CD4-positive, alpha-beta T cell treated with Interleukin-10 for 1 hour (primary cell): ENCODE measurements at places on chromosomes 13 and 19.

- DNase-seq = peak; percentile 21
Observed at GRCh38 chr19:17806945-17807344, 12.0 kb downstream of the B3GNT3 start.

GRCh38 chr19:30848636-30849425, 476.6 kb downstream of the ZNF536 start:
- no peak for DNase-seq

GRCh38 chr19:28519218-28519779, 693.7 kb downstream of the UQCRFS1 start:
- DNase-seq = no peak

GRCh38 chr19:33187183-33187540, 7.0 kb upstream of the LRP3 start:
- no peak for DNase-seq

- no peak for DNase-seq
Observed at GRCh38 chr19:42177686-42178019, 39.8 kb downstream of the DEDD2 start.

GRCh38 chr19:40603071-40603388, 1.9 kb downstream of the LTBP4 start:
- DNase-seq = no peak

DNA sequence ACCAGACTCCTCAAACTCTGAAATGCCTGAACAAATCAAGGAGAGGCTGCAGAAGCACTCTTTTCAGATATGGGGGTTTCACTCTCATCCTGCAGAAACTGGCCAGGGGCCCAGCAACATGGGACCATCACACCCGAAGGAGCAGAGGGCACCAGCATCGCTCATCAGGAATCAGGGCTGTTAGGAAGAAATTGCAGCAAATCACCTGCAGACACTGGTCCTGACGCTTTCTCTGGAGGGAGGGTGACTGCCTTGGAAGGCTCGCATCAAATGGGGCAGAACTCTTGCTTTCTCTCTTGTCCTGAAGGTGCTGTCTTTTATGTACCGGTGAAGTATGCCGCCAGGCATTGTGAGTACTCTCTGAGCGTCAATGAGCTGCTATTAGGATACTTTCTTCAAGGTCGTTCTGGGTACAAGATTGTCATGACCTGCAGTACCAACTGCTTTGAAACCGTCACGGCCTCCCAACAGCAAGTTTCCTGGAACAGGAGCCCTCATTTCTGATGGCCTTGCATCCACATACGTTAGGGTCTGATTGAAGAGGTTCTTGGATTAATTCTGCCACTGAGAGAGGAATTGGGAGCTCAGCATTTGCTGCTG, 155.7 kb upstream of the SOX1 start:
- no peak for DNase-seq

GRCh38 chr19:55406826-55407549, 600 bp downstream of the UBE2S start:
- DNase-seq = peak; percentile 20

DNA sequence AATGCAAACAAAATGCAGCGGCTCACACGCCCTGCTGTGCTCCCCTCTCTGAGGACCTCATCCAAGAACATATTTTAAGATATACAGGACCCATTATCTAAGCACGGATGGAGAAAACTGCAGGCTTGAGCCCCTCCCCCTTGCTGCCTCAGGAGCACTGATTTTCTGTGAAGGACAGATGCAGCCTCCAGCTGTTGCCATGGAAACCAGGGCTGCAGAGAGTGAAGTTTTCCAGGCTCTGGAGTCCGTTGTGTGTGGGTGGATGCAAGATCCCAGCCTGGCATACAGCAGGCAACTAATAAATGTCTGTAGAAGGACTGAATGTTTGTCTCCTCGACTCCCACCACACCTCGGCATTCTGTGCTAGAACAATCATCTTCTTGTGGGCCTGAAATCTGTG, 105.6 kb upstream of the PEG3 start:
- no peak for DNase-seq

- no peak for DNase-seq
Observed at GRCh38 chr13:28415994-28416421, 78.9 kb downstream of the FLT1 start.

DNA sequence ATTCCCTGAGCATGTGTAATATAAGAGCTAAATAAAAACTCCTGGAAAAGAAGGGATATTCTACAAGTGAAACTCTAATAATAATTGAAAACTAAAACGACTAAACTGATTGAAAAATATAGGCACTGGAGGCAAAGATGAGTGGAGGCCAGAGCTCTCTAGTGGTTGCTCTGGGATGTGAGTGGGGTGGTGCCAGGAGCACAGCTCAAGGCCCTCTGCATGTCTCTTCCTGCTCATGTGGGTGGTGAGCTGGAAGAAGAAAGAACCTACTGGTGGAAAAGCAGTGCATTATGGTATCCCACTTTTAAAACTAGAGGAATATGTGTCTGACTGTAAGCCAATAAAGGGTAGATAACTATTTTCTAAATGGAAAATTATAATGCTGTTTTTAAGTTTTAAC, 15.8 kb upstream of the ARHGEF7 start:
- no peak for DNase-seq

DNA sequence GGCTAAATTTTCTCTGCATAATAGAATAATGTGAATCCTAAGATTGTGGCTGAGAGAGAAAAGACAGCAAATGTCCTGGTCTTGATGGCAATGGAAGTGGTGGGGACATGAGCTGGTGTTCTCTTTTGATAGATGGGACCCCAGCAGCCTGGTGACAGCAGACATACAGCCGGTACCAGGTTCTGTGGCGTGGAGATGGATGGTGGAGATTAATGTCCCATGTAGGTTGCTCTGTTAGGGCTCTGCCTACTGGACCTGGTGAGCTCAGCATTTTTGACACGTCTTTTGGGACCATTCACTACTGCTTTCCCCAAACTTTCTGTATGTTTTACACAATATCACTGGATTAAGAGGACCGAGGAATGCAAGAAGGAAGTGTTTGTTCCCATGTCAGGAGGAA, 8.2 kb upstream of the SIGLEC14 start:
- DNase-seq = no peak

GRCh38 chr19:46460981-46461380, 10.4 kb downstream of the PNMA8A start:
- no peak for DNase-seq

DNA sequence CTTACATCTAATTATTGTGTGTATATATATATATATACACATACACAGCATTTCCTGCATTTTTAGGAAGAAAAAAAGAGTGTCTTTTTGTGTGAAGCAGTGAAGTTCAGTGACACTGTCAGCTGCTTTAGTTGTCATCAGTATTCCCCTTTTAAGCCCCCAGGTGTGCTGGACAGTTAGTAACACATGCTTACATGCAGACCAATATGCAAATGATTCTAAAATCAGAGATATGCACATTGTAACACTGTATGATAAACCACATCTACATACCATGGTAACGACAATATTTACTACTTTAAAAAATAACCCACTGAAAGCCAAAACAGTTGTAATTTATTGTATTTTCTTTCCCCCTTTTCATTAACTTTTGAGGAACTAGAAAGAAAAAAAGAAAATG, 16.8 kb downstream of the LHFPL6 start:
- DNase-seq = no peak

DNA sequence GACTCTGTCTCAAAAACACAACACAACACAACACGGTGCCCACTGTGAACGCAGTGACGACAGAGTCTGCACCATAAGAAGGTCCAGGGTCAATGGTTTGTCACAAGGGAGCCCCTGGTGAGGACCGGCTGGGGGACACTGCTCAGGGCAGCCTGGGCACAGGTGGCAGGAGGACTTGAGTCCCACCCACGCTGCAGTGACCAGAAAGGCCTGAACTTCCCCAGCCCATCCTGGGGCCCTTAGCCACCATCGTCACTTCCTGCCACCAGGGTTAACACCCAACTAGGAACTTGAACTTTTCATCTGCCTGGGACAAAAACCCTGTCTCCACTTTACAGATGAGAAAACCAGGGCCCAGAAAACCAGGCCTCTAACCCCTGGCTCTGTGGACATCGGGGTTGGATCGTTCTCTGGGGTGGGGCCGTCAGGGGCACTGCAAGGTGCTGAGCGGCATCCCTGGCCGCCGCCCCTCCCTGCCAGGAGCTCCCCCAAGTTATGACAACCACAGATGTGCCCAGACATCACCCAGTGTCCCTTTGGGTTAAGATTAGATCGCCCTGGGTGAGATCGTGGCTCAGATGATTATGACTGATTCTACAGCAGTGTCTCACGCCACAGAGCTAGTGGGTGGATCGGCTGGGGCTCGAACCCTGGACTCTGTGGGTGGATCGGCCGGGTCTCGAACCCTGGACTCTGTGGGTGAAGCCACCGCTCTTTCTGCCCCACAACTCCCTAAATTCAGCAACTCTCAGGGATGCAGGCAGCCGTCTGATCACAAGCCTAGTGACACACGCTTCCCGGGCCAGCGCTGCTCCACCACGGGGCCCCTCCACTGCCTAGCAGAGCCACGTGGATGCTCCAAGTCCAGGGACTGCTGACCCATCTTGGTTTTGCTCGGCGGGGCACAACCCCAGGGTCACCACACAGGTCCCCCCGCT, 14.0 kb downstream of the MOB3A start:
- peak; percentile 74 for DNase-seq

GRCh38 chr19:52542984-52543664, 15.7 kb downstream of the ZNF808 start:
- peak; percentile 54 for DNase-seq

GRCh38 chr13:110158226-110158625, 148.7 kb downstream of the COL4A1 start:
- no peak for DNase-seq

GRCh38 chr13:98975822-98976261, 2.0 kb downstream of the DOCK9 start:
- DNase-seq = no peak

GRCh38 chr13:46555722-46556417, 2.9 kb downstream of the LRCH1 start:
- no peak for DNase-seq

DNA sequence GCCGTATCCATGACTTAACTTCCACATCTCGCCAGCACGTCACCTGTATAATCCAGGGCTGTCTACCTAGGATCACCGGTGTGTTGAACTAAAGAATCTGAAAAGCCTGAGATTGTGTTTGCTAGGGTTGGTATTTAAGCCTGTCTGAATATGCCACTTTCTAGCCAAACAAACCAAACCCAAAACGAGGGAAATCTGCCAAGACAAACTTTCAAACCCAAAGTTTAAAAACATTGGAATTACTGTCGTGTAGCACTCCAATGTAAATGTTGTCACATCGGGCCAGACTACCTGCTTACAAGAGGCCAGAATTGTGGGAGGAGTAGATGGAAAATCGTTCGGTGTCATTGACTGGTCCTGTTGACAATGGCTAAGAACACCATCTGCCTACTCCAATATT, 747.8 kb downstream of the EFNB2 start:
- DNase-seq = no peak

DNA sequence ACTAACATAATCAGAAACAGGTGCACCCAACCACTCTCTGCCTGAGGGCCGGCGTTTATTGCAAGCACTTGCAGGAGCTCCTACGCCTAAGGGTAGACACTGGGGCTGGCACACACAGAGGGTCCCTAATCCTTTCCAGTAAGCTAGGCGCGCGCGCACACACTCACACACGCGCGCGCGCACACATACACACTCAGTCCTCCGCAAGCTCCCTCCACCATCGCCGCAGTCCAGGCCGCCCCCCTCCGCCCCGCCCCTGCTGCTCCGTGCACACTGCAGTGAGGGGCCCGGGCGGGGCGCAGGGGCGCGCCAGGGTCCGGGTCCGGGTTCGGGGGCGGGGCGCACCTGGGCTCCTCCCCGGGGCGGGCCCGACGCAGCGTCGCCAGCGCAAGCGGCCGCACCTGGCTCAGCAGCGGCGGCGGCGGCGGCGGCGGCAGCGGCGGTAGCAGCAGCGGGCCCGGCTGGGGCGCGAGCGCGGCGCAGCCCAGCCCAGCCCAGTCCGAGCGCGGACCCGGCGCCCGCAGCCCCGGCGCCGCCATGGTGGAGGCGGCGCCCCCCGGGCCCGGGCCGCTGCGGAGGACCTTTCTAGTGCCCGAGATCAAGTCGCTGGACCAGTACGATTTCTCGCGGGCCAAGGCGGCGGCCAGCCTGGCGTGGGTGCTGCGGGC, at the start of gene CAMSAP3:
TSS of gene CAMSAP3 (plus strand) at position 398 of the 668 bp plus-strand sequence. CDS start at position 538, 140 bp downstream.
- peak; percentile 42 for DNase-seq

DNA sequence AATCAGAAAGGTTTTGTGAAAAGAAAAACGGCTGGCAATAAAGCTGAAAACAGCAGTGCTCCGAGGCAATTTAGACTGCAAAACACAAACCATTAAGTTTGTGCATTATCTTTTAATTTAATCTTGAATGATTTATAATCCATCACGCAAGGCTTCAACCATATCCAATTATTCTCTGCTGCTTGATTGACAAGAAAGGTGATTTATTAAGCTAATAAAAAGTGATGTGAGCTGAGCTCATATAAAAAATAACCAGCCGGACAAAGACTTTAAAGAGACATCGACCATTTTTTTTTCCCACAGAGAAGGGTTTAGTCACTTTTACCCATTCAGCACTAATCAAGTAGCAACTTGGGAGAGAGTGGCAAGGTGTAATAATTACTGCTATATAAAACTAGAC, 33.6 kb downstream of the TSHZ3 start:
- no peak for DNase-seq

DNA sequence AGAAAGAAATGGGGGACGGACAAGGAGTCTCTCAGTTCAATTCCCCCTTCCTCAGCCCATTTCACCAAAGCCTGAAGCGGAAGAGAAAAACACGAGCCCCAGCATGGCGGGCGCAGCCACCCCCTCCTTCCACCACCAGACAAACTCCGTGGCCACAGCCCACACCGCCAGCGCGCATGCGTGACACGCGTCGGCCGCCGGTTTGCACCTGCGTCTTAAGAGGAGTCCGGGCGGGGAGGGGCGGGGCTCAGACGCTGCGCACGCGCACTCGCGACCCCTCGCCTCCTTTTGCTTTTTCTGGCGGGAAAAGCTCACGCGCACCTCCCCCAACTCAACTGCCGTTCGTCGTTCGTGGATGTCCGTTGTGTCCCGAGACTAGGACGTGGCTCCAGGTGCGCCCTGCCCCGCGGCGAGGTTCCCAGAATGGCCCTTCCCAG, at the start of gene KASH5:
TSS of gene KASH5 (plus strand) at position 314 of the 437 bp plus-strand sequence. CDS start 2,635 bp downstream, outside the sequence.
- DNase-seq = peak; percentile 92

DNA sequence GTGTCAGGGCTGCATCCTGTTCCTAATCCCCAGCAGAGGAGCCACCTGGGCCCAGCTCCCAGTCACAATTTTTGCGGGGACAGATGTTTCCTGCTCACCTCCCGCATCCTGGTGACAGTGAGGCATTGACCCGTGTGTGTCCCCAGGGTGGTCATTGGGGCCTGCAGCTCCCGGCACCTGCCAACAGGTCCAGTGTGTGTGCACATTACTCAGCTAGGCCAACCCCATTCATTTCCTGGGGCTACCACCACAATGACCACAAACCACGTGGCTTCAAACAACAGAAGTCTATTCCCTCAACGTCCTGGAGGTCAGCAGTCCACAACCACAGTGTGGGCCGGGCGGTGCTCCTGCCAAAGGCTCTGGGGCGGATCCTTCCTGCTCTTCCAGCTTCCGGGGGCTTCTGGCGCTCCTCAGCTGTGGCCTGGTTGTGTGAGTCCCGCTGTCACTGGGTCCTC, 11.9 kb upstream of the F2RL3 start:
- DNase-seq = no peak
